ENCODE measurements at places on chromosomes 2 and 18.

DNA sequence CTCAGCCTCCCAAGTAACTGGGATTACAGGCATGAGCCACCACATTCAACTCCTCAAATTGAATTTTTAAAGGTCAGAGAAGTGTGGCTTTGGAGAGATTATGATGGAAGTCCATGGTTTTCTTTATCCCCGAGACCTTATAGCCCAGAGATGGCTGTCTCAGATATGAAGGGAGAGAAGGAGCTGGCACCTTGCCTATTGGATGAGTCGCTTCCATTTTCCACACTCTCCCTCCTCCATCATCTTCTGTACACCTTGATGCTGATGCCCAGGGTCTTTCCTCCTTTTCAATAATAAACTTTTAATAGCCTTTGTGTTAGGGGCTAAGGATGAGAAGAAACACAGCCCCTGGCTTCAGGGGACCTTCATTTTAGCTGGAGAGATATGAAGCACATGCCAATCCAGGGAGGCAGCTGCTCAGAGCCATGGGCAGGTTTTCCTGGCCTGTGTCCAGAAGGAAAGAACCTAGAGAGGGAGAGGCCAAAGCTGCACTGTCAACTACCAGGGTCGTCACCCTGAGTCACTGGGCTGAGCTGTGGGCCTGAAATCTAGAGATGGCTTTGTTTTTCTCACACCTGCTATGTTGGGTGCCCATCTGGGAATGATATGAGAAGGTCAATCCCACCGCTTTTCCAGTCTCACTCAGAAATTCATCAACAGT lies 146.0 kb upstream of the SERTAD2 start:
- DNase-seq, result no peak

DNA sequence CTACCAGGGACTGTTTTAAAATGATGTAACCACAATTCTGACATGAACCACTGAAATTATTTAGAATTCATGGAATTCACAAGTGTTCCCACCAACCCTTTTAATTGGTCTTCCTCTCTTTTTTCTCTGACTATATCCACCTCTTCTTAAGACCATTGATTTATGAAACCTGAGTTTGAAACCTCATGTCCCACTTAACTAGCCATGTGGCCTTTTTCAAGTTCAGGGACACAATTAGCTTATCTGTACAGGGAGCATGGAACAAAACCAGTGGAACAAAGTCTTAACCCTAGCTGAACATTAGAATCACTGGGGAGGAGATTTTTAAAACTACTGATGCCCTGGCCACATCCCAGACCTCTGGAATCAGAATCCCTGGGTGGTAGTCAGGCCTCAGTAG lies 41.6 kb upstream of the TMEM163 start:
- DNase-seq, result no peak

DNA sequence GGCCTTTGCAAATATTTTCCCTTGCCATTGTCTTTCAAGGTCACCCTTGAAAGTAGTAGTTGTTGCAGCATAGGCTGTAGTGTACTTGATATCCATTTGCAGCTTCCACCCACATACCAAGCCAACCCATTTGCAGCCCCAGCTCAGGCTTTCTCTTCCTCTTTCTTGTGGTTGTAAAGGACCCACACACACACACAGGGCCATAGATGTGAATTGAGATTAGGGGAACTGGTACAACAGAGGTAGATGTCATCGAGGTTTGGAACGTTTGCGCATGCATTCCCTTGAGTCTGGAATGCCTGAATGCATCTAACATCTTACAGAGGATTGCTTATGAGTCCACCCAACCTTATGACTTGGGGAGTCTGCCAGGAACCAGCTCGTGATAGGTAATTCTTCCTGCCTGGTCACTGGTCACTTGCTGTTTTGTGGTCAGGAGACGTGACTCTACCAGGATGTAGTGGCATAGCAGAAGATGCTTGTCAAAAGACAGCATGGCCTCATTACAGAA lies 91.9 kb downstream of the MRPS9 start:
- no peak for DNase-seq

- no peak for DNase-seq
Measured at GRCh38 chr2:193885419-193885818, 1690.7 kb upstream of the TMEFF2 start.

- no peak for DNase-seq
Measured at GRCh38 chr18:25662272-25662671, 310.3 kb upstream of the ZNF521 start.

GRCh38 chr2:6956566-6956965 lies 39.4 kb downstream of the RNF144A start:
- DNase-seq, result no peak

DNA sequence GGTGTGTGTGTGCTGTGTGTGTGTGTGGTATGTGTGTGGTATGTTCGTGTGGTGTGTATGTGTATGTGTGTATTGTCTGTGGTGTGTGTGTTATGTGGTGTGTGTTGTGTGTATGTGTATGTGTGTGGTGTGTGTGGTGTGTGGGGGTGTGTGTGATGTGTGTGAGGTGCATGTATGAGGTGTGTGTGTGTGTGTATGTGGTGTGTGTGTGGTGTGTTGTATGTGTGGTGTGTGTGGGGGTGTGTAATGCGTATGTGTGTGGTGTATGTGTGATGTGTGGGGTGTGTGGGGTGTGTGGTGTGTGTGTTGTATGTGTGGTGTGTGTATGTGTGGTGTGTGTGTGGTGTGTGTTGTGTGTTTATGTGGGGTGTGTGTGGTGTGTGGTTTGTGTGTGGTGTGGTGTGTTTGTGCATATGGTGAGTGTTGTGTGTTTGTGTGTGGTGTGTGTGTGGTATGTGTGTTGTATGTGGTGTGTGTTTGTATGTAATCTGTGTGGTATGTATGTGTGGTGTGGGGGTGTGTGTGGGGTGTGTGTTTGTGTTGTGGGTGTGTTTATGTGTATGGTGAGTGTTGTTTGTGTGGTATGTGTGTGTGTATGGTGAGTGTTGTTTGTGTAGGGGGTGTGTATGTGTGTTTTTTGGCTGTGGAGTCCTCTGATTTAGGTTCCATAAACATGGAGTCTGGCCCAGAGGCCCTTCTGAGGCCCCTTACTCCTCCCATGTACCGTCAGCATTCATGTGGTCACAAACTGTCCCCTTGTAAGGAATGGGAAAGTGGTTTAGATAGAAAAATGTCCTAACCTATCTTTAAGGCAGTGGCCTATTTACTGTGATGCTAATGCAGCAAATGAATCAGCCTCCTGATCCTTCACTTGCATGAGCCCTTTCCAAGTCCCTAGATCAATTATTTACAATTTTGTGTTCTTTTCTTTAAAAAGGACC lies 116.0 kb downstream of the ALPK2 start:
- DNase-seq, result no peak

DNA sequence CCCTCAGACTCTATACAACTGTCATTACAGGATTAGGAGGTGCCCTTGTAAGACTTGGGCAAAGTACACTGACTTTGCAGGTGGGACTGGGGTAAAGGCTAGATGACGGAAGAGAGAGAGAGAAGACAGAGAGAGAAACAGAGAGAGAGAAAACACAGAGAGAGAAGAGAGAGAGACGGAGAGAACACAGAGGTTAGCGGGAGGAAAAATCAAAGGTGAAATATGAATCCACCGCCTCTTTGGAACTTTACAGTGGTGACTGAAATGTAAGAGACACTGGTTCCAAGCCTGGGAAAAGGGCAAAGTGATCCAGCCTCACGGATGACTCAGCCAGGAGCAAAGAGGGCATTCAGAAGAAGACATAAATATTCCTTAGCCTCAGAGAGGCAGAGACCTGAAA lies 25.1 kb upstream of the CAB39 start:
- DNase-seq, result no peak

DNA sequence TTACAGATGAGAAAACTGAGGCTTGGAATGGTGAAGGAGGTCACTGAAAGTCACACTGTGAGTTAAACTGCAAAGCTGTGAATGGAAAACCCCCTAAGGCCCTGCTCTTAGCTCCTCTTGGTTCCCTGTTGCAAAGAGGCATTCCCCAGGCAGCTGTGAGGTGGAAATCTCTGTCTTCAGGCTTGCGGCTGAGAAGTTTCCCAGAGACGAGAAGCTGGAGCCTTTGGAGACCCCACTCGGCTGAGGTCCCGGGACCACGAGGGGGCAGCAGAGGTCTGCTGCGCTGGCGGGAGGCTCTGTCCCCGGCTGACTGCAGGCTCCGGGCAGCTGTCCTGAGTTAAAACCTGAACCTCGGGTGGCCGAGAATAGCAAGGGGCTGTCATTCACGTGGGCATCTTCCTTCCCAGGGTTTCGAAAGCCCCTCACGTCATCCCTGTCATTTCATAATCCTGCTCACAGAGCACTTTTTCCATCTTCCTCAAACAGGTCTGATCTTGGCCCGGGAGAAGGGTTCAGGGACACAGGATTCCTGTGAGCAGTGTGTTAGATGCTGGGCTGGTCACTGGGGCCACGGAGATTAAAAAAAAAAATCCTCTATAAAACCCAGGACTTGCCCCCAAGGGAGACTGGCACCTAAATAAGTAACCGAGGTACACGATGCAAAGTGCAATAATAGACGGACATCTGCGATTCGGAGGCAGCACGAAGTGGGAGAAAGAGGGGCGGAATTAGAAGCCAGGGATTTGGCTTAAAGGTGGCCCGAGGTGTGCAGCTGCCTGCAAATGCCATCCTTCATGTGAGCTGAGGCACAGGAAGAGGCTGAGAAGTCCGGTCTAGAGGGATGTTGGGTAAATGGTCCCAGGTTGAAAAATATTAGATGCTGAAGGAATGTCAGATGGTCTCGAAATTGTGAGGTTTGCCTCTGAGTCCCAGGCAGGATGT lies 24.6 kb upstream of the ATOH8 start:
- DNase-seq, result peak; percentile 72

DNA sequence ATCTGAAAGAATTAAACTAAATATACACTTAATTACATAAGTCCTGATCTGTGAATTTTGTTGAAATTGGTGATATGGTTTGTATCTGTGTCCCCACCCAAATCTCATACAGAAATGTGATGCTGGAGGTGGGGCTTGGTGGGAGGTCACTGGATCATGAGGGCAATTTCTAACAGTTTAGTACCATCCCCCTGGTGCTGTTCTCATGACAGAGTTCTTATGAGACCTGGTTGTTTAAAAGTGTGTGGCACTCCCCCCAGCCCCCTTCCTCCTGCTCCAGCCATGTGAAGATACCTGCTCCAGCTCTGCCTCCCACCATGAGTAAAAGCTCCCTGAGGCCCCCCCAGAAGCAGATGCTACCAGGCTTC lies 18.7 kb downstream of the FEZ2 start:
- no peak for DNase-seq

DNA sequence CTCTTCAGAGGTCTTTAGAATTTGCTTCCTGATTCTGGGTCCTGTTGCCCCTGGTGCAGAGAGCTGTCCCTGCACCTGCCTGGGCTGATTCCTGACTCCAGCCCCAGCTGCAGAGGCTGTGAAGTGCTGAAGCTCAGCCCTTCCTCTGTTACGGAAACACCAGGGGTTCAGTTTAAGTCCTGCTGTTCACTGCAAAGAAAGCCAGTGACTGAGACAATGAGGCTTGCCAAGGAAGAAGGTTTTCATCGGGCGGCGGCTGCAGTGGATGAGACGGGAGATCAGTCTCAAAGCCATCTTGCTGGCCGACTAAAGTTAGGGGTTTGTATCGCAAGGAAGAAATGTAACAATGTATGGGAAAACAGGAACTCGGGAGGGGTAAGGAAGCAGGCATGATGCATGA lies 142.4 kb upstream of the ZNF236 start:
- DNase-seq, result no peak

- no peak for DNase-seq
Measured at GRCh38 chr2:234655706-234656105, 158.8 kb upstream of the ARL4C start.

DNA sequence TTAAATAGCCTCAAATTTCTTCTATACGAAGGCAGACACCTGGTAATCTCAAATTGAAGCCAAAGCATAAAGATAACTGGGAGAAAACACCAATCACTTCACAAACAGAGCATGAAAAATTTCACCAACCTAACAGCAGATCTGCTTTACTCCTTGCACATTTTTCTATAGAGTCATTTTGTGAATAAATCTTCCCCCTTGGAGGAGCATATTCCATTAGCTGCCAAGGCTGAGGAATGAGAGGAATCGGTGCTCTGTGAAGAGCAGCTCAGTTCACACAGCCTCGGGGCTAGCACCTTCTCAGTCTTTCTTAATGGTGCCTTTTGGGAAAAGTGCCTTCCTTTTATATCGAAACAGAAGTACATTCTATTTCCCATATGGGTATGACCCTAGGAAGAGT lies 1313.7 kb upstream of the NRXN1 start:
- DNase-seq, result no peak

GRCh38 chr2:101688261-101688660 lies 9.2 kb upstream of the MAP4K4 start:
- no peak for DNase-seq

- no peak for DNase-seq
Measured at GRCh38 chr2:216571909-216572513, 61.2 kb upstream of the IGFBP2 start.

DNA sequence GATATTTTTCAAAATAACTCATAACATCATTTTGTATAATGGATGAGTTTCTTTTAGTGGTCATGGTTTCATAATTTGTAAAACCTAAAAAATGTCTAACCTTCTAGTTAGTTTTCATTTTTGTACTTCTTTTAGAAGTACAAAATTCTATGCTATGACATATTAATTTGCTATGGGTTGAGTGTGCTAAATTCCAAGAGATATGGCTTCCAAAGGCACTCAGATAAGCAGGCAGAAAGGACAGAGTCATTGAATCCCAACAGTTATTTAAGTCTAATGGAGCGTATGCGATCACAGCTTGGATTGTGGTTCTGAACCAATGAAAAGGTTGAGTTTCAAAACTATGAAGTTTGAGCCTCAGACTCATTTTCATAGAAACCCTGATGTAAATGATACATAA lies 37.0 kb downstream of the GCG start:
- DNase-seq, result no peak

DNA sequence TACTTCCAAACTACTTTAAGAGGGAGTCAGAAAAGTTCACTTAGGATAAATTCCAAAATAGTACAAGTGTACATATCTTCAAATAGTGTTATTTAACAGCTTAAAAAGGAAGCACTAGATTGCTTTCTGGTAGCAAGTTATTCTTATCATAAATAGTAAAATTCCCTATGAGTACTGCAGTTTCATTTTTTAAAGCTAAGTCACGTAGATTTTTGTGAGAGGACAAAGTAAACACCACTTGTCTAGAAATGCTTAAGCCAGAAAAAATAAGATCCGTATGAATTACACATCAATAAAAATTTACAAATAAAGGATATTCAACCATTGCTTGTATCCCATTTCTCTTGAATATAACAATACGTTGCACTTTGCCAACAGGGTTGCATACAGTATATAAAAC lies 19.2 kb downstream of the HNRNPLL start:
- no peak for DNase-seq

GRCh38 chr18:51006061-51006818 lies 23.8 kb upstream of the SMAD4 start:
- no peak for DNase-seq

DNA sequence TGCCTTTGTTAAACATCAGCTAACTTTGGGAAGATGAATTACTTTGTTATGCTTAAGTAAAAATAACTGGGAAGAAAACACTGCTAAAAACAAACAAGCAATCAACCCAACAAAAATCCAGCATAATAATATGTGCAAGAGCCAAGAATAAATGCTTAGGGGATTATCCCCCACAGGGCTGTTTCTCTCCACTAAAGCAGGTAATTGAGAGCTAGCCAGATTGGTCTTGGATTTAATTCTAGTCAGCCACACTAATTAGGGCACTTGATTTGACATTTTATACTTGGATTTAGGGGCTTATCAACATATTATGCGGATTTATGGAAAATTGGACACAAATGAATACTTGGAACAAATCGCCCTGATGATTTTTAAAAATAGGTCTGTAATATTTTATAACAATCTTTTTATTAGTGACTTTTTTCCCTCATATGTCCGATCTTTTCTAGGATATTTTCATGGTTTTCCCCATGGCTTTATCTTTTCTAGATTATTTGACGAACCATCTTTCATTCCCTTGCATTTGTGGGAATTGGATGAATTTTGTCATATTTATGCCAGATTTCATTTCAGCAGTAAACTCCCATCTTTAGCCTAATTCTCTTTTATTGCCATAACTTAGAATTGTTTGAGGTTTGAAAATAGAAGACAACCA lies 199.1 kb upstream of the NXPH2 start:
- no peak for DNase-seq
